ENCODE measurements at places on chromosomes 5 and 9.

DNA sequence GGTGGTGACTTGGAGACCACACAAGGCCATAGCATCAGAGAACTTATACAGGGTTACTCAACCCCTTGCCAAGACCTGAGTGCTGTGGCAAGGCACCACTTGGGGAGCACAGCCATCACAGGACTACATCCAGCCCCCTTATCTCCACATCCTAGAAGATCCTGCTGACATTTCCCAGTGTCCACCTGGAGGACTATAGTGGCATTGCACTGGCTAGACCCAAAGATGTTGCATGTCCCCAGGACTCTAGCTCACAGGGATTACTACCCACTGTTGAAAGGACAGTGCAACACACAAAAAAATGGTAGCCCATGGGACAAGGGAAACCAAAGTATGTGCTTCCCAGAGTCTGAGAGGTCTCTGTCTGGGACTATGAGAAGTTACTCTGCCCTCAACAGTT lies 411.1 kb upstream of the NUDT12 start:
- no peak for DNase-seq

DNA sequence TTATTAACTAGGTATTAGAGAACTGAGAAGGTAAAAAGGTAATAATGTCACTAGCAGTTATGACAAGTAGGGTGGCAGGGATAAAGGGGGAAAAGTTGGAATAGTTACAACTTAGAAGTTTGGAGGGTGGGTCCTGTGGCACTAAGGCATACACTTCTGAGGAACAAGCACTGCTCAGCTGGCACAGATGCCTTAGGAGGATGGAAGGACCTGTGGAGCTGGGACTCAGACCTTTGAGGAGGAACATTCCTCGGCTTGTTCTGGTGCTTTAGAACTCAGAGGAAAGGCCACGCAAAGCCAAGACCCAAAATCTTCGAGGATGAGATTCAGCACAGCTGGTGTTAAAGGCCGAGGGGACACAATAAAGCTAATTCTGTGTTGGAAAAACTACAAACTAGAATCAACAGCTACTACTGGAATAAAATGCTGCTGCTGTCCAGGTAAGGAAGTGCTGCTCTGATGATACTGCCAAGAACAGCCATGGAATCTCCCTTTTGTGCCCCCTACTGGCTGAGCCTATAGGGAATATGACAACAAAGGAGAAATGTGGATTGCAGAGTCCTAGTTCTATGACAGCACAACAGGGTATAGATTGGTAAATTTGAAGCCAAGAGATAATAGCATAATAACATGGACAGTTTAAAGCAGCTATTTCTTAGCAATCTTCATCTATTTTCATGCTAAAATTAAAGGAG lies 126.7 kb downstream of the SLC25A46 start:
- DNase-seq: peak; percentile 13

DNA sequence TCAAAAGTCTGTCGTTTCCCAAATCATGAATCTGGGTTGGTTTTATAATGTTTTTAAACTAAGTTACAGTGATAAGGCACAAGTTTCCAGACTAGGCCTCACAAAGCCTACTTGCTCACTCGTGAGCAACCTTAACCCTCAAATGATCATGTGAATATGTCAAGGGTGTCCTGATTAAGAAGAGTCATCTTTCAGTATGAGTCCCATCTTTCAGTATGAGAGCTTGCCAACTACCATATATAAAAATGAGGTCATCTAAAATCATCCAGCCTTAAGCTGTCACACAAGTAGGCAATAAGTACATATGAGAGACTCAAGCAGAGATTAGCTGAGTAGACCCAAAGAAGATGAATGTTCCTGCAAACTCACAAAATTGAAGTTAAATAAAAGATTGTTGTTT lies 668.4 kb upstream of the FAM174A start:
- no peak for DNase-seq

GRCh38 chr9:115941561-115942315 lies 211.9 kb upstream of the PAPPA start:
- peak; percentile 32 for DNase-seq

DNA sequence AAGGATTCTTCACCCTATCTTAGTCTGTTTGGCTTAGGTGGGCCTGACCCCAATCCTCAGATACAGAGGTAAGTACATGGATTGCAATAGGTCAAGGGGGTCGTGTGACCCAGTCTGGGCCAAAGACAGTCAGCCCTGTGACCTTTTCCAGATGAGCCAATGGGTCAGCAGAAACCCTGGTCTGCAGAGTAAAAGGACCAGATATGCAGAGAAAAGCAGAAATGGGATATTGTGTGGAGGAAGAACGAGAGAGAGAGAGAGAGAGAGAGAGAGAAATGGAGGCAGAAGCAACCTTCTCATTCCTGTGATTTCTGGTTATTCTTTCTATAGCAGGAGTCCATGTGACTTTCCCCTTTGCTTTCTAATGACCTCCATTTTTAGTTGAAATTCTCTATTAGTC lies 40.4 kb upstream of the CRB2 start:
- no peak for DNase-seq

DNA sequence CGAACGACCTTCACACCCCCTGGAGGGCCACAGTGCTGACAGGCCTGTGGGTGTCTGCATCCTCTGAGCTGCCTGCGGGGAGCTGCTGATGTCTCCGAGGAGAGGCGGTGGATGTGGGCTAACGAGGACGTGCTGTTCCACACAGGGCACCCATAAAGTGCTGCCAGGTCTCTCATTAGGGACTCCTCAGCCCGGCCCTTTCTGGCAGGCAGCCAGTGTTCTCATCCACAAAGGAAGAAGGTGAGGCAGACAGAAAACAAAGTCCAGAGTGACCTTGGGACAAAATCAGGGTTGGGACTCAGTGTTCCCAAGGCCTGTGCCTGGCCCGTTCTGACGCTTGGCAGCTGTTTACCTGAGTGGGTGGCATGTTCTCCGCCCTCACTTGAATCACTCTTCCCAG lies 29.3 kb downstream of the CARTPT start:
- DNase-seq: no peak

- DNase-seq: peak; percentile 10
These were observed 77.1 kb downstream of the HOMER1 start for GRCh38 chr5:79436821-79437220.

DNA sequence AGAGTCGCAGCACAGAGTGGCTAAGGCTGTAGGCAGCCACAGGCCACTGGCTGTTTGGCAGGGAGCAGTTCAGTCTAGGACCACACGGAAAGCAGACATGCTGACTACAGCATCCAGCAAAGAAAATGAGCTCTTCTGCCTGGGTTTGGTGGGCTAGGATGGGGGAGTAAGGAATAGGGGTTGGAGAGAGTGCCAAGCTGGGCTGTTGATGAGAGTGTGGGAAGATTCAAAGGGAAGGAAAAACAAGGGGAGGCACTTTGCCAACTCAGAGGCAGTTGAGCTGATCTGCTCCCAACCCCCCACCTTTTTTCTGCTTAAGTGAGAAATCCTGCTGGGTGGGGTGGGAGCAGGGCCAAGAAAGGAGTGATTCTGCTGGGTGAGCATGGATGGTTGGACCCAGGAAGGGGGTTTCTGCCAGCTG lies 35.9 kb downstream of the SVEP1 start:
- peak; percentile 15 for DNase-seq

DNA sequence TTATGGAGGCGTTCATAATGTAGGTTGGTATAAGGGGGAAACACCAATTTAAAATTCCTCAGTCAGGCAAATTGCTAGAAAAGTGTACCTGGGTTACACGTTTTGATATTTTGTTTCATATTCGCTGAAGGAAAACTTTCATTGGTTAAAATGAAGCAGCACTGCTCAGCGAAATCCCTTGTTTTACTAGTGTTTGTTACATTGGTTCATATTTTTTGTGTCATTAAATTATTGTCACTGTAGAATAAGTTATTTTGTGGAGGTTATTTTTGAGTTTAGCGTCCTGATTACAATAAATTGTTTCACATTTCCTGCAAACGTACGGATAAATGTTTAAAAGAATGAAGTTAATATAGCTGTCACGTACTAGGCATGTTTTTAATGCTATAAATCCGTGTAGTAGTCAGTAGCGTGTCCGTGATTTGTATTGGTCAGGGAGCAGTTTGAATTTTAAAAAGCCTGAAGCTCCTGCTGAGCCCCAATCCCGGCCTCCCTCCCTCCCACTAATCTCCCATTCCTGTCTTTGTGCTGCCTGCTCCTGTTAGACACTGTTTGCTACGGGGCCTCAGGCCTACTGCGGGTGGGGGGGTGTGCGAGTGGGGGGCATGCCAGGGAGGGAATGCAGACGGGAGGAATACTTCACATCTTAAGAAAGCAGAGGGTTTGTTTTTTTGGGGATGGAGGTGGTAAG lies 2.0 kb downstream of the NIPBL start:
- peak; percentile 59 for DNase-seq

DNA sequence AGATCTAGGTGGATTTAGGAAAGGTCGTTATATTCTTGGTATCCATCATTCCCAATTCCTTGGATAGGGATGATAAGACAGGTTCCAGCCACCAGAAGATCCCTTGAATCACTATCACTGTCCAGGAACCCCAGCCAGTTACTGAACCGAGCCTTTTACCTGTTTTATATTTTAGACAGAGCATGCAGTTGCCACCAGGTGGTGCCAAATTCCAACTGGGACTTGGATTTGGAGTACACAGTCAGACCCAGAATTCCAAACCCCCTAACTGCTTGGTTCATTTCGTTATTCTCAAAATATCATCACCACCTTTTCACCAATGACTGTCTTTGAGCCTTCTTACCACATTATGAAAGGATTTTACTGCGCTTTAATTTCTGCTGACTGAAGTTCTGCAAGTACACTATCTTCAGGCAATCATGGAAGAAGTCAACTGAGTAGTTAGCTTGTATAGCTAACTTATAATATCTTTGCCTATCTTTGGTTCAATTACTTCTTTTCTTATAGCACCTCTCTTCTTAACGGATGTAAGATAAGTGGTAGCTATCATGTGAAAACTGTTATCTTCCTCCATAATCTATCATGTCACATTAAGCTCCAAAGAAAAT lies 191.8 kb downstream of the PRR16 start:
- DNase-seq: peak; percentile 46

DNA sequence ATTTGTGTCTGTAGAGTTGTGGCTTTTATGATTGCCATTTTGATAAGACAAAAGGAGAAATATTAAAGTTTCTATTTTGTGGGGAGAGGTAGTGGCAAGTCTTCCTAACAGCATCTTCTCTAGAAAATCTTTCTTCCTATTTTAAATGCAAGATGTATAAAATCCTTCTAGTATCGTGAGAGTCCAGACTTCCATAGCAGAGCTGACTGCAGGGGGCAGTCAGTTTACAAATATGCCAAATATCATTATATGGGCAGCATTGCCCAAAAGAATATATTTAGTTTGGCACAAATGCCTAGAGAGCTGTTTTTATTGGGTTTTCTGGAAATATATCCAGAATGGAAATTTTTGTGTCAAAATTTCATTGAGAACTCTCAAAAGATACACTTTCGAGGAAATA lies 82.1 kb upstream of the ALDH1A1 start:
- DNase-seq: no peak

DNA sequence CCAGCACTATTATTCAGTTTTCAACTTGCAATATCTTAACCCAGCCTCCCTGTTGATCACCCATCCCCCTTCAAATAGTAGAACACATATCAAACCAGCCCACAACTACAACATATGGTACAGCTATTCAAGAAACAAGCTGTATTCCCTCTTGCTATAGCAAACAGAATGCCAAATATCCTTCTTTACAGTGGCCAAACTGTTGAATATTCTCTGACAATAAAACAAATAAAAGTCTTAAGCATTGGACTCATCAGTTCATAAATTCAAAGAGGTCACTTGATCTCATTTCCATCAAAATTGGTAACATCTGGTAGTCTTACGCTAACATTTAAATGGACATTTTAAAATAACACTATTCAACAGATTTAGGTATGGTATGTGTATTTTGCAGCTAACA lies 350.8 kb downstream of the EFNA5 start:
- no peak for DNase-seq

- DNase-seq: no peak
These were observed 42.7 kb downstream of the SUSD1 start for GRCh38 chr9:112132356-112132755.

DNA sequence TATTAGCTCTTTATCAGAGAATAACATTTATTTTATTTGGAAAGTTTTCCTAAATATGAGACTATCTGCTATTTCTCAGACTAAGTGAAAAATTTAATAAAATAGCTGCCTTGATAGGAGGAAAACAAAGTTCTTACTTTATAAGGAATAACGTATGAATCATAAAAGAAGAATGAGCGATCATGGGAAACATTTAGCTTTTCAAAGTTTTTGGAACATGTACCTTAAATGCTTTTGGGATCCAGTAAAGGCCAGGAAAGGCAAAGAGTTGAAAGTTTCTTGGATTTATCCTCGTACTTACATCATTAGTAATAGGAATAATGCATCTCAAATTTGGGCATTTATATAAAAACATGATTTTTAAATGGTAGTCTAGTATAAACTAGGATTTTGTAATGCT lies 19.4 kb downstream of the OGN start:
- DNase-seq: no peak

- peak; percentile 75 for DNase-seq
These were observed 37.4 kb downstream of the PIK3R1 start for GRCh38 chr5:68252673-68253623.

GRCh38 chr9:127470662-127471061 lies 19.4 kb downstream of the LRSAM1 start:
- DNase-seq: no peak

DNA sequence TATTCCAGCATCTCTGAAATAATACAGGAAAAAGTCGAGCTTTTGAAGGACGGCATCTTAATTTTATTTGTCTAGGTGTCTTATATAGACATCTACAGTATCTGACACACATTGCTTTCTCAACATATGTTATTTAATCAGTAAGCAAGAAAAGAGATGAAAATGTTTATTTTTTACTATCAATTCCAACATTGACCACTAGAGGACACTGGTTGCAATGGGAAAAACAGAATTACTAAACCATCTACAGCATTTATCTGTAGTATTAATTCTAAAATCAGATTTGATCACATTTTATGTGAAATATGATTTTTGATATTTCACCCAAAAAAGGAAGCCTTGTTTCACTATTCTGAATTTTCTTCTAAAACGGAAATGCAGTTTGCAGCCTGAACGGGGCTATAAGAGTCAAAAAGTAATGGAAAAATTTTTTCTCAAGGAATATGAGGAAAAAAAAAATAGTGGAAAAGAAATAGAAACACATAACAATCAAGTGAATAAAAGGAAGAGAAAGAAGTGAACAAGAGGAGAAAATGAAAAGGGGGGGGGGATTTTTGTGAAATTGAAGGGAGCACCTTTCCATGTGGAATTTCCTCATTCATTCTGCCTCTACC lies 98.6 kb downstream of the OSTF1 start:
- peak; percentile 43 for DNase-seq

DNA sequence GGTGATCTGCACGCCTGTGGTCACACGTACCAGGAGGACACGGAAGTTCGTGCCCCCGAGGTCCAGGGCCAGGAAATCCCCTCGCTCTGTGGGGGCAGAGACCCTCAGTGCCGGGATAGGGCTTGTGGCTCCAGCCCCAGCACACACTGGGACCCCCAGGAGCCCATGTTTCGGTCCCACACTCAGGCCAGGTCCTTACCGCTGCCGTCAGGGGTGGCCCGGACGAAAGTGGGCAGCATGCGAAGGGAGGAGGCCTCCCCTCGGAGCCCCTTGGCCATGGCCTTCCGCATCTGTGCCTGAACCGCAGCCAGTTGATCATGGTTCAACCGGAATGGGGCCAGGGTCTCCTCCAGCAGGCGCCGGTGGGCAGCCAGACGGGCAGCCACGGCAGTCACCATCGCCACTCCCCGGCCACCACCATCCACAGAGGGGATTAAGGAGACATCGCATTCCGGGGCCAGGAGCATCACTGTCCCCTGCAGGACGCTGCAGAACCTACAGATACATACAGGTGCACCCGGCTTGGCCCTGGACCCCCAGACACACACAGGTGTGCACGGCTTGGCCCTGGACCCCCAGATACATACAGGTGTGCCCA lies 11.8 kb downstream of the HK3 start:
- DNase-seq: no peak
